ENCODE measurements at places on chromosomes 7 and 10.

DNA sequence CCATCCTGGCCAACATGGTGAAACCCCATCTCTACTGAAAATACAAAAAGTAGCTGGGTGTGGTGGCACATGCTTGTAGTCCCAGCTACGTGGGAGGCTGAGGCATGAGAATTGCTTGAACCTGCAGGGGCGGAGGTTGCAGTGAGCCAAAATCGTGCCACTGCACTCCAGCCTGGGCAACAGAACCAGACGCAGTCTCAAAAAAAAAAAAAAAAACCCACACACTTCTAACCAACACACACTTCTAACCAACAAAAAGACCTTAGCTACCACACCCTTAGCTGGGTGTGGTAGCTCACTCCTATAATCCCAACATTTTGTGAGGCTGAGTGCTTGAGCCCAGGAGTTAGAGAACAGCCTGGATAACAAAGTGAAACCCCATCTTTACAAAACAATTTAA is 33.9 kb upstream of the SPOCK2 start:
- DNase-seq = no peak

GRCh38 chr7:77258014-77258413 is 58.4 kb upstream of the FGL2 start:
- no peak for DNase-seq

DNA sequence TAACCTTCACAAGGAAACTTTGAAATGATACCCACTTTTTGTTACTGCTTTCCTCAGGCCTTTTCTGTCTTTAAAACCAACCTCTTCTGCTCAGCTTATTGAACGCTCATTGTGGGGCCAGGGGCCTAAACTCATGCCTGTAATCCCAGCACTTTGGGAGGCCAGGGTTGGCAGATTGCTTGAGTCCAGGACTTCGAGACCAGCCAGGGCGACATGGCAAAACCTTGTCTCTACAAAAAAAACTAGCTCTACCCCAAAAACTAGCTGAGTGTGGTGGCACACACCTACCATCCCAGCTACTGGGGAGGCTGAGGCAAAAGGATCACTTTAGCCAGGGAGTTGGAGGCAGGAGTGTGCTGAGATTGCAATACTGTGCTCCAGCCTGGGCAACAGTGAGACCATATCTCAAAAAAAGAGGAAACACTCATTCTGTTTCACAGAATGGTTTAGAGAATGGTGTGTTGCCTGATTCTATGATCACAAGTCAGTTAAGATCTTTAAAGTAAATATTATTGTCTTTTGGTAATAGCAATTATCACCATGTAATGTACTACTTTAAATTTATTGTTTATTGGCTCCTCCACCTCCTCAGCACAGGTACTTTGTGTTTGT is 51.1 kb downstream of the KCTD7 start:
- DNase-seq = no peak

- DNase-seq = no peak
Observed at GRCh38 chr7:128948976-128949760, 11.4 kb downstream of the IRF5 start.

DNA sequence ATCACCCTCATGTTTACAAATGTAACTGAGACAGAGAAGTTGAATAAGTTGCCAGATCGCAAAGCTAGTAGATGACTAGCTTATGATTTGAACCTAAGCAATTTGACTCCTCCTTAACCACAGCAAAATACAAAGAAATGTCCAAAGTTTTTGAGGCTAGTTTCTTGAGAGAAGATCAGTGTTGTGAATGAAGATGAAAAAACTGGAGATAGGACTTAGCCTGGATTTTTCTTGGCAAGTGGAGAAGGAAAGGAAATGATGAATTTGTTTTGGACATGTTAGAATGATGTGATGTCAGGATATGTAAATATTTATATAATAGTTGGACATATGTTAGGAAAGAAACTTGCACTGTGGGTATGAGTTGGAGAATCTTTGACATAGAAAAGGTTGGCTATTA is 149.8 kb downstream of the LSMEM1 start:
- no peak for DNase-seq

DNA sequence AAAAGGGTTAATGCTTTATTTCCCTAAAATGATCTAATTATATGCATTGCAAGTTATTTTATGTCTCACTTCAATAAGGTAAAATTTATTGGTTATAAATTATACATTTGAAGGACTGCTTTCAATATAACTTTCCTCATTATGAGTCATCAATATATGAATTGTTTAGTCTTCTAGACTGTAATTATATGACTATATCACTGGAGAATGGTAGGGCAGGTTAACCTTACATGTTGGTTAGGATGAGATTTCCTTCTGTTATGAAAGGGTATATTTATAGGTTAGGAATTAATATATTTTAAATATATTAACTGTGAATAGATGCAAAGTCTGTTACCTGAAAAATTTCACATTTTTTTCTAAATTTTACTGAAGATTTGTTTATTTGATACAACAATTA is 406.4 kb upstream of the ETV1 start:
- DNase-seq = no peak

GRCh38 chr7:116978006-116978405 is 24.7 kb downstream of the ST7 start:
- DNase-seq = no peak

- no peak for DNase-seq
Observed at GRCh38 chr10:24462889-24463552, 254.1 kb downstream of the KIAA1217 start.

DNA sequence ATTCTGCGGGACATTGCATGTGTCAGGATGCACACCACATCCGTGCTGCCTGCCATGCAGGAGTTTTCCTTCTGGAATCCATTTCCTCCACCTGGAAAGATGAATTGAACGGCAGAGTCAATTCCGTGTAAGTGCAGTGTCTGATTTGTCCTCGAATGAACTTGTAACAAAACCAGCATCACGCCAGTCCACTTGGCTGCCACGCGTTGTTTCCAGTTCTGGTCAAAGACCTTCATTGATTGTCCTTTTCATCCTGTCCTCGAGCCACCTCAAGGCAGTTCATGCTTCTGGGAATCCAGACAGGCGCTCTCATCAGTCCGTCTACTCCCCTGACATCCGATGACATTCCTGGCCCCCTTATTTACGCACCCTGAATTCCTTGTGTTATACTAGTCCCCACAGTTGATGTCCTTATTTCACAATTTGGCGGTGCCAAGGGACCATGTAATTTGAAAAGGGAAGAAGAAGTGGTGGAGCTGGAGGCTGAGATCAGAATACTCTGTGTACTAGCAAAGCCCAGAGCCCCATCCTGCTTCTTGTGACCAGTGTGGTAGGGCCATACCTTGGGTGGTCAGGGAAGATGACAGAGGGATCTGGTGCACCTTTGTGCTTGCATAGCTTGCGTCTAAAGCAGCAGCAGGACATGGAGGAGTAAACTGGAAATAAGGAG is 502.2 kb downstream of the PLXNA4 start:
- no peak for DNase-seq

DNA sequence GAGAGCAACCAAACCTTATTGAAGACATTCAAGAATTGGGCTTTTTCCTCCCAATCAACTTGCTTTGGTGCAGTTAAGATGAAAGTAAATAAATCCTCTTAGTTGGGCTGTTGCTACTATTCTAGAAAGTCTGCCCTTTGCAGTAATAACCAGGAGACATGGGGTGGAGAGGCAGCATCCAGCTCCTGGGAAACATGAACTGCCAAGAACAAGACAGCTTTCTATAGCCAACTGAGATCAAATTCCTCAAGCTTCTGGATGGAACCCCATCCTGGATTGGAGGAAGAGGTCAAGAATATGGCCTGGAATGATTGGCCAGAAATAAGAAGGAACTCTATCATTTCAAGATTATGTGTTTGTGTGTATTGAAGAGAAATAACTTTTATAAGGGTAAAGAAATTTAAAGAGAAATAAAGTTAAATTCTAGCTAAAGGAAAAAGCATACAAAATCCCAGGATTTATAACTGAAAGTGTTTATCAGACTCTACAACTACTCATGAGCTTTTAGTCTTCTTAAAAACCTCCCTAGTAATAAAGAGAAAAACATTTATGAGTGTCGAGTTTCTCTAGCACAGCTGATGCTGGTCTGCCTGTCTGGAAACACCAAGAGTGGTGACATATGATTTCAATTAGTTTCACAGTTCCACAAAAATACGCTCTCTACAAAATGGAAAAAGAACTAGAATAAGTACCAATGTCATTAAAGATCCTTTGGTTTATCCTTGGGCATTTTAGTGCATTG is 70.1 kb upstream of the COL1A2 start:
- DNase-seq = peak; percentile 58

DNA sequence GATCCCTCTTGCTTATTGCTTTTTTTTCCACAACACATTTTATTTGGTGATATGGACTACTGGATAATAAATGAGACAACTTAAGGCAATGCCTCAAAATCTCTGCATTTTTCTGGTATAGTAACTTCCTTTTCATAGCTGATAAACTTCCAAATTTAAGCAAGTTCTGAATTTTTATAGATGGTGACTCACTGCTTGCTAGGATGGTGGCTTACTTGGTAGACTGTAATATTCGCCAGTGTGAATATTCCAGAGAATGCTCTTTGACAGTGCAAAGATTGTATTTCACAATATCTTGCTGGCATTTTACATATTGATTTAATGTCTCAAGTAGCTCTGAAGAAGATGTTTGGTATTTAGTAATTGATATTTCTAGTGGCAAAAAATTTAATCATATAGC is 472.4 kb downstream of the TFEC start:
- peak; percentile 49 for DNase-seq

DNA sequence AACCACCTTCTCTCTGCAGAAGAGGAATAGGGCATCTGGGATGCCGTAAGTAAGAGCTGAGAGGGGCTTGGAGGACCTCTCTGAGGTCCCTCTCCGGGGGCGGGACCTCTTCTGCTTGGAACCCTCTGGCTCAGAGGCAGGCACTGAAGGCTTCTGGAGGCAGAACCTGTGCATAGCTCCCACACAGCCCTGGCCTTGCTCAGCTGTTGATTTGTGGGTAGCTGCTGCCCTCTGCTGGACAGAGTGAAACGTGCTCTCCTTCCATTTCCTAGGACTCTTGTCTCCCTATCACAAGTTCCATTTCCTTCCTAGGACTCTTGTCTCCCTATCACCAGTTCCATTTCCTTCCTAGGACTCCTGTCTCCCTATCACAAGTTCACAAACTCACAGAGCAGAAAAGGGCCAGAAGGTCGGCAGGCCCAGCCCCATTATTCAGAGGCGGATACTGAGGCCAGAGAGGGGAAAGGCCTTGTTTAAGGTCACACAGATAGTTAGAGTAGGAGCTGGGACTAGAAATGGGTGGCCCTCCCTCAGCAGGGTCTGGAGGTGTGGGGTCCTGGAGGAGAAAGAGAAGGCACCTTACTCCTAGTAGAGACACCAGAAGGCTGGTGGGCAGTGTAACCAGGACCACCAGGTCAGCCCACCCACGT is 30.3 kb upstream of the GARS1 start:
- DNase-seq = peak; percentile 34

DNA sequence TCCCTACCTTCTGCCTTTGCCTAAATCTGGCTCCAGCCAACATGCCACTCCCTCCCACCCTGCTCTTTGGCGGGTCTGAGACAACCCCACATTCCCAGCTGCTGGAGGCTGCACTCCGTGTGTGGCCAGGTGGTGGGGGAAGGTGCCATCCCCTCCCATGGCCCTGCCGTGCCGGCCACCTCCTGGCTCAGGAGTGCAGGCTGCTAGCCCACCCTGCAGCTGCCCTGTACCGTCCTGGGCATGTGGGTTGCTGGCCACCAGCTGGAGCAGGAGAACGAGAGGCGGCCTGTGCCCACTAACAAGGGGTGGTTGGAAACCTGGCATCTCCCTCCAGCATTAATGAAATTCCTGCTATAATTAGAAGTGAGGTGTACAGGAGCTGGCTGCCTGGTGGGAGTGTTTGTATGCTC is 97.6 kb downstream of the ZMIZ1 start:
- no peak for DNase-seq

- DNase-seq = no peak
Observed at GRCh38 chr10:4833286-4833685, 7.3 kb downstream of the AKR1E2 start.

DNA sequence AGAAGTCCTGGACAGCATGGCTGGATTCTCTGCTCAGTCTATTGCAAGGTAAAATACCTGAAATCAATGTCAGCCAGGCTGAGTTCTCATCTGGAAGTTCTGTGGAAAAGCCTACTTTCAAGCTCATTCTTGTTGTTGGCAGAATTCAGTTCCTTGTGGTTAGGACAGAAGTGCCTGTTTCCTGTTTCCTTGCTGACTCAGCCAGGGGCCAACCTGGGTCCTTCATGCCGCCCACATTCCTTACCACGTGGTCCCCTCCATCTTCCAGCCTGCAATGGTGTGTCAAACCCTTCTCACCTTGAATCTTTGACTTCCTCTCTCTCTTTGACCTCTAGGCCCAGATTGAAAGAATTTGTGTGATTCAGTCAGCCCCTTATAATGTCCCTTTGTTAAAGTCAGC is 197.1 kb upstream of the STK17A start:
- DNase-seq = no peak

DNA sequence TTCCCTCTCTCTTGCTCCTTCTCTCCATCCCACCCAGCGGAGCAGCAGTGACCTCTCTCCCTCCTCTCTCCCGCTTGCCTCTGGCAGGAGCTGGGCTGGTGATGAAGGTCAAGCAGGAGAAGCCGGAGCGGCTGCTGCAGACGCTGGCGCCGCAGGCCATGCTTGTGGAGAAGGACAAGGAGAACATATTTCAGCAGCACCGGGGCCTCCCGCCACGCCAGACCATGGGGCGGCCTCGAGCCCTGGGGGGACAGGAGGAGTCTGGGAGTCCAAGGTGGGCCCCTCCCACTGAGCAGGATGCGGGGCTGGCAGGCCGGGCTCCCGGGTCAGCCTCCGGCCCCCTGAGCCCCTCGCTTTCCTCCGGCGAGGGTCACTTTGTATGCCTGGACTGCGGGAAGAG is 17.3 kb downstream of the ZNF775 start:
- DNase-seq = no peak

DNA sequence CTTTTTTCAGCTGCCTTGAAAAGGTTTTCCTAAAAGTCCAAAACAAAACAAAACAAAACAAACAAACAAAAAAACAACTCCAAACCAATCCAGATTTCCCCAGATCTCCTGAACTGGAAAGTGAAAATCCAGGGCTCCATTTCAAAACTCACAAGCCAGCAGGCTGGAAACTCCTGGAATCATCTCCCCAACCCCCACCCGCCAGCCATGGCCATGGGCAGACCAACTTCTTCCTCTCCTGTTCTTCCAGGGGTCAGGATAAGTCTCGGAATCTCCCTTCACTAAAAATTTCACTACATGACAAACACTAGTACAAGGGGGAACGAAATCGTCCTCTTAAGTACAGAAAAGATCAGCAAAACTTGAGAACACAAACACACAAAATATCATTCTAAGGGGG is 40.4 kb downstream of the GNA12 start:
- no peak for DNase-seq

DNA sequence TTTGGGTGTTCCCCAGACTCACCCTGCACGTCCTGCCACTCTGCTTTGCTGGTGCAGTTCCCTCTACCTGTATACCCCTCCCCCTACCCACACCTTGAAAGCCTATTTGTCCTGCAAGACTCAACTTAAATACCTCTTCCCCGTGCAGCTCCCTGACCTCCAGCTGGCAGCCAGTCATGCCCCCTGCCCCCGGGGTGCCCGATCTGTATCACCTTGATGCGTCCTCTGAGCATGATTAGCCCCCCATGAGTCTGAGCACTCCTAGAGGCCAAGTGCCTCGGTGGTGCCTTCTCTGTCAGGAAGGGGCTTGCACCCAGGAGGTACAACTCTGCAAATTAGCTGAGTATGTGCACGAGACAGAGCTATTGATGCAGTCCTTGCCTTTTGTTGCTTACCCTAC is 95.1 kb downstream of the RGS10 start:
- no peak for DNase-seq
